MV-4-11 (cell line): ENCODE measurements at places on chromosomes 4 and X.

GRCh38 chr4:82515705-82516104, 46.1 kb downstream of the TMEM150C start:
- DNase-seq = no peak

DNA sequence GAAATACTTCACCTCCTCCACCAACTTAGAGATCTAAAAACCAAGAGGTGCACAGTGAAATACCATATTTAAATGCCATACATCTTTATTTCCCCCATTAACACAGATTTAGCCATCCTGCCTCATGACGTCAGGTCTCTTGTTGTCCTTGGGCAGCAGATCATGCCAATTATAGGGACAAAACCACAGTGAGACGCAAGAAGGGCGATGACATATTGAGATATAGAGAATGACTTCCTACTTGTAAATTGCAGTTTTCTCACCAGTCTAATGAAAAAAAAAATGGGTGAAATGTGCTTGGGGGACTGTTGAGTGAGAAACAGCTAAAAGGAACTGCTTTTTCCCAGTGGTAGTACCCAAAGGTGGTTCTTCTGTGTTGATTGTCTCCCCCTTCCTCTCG, 24.3 kb downstream of the RS1 start:
- DNase-seq = peak; percentile 46

DNA sequence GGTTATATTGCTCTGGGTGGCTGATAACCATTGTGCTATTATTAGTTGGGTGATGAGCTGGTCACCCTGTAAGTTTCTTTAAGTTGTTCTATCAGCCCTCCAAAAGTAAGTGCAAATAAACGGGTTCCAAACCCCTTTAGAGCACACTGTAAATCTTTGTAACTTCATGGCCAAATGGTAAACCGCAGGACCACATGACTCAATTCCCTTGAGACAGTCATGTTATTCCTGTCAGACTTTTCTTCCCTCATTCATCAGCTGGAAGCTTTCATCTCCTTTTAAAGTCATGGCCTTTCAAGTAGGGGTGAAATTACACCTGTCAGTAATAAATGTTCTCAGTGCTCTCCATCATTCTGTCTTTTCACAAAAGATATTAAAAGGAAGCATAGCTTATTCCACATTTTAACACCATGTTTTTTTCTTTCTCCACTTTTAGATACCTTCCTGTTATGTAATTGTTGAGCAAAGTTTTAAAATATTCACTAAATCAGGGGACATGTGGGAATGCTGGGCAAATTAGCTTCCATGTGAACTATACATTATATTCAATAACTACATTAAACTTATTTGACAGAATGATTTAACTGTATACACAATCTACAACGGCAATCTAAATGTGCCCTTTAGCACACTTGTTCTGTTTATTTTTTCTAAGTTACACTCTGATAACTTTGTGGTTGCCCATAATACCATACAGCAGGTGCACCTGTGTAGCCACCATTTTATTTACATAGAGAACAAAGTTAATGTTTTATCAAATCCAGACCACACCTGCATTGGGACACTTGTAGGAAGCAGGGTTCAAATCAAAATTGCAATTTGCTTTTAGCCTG, 275.5 kb downstream of the CFAP299 start:
- no peak for DNase-seq

DNA sequence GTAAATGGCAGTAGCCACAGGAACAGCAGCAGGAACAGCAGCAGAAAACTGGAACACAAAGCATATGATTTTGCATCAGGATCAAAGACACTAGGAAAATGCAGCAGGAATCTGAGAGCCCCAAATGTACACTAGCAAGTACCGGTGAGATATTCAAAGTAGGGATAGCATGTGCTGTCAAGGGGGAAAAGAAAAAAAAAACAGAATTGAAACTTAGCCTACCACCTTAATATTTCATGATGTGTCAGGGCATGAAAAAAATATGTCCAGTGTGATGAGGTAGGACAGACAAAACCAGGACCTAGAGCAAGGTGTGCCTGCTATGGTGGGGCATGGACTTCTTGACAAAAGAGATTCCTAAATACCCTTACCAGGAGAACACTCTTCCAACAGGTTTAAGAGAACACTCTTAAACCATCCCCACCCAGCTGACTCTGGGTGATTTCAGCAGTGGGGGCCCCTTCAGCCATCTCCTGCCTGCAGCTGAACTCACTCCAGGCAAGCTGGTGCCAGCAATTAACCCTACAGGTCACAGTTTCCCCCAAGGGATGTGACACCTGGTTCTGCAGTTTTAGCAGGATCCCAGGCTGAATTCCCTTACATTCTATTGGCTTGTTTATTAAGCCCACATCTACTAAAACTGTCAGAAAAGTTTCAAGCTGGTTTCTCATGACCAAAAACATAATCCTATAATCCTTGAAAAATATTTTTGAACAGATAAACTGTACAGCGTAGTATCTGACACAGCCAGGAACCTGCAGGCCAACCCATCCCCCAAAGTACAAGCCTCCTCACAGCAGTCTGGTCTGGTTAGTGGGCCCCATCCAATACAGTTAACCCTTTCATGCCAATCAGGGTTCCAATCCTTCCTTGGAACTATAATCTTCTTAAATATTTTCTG, 62.9 kb upstream of the FMR1 start:
- no peak for DNase-seq

DNA sequence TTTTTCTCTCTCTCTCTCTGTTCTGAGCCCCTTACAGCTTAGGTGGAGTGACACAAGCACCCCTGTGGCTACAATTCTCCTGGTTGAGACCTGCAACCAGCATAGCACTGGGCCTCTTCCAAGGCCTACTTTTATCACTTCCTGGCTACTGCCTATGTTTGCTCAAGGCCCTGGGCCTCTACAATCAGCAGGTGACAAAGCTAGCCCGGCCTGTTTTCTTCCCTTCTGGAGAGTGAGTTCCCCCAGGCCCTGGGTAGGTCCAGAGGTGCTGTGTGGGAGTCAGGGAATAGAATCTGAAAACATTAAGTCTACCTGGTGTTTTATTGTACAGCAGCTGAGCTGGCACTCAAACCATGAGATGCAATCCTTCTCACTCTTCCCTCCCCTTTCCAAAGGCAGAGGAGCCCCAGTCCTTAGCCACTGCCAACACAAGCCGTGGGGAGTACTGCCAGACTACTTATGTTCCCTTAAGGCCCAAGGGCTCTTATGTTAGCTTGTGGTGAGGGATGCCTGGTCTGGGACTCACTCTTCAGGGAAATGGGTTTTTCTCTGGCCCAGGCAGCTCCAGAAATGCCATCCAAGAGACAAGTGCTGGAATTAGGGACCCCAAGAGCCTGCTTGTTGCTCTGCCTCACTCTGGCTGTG, 23.8 kb upstream of the MAGEC3 start:
- no peak for DNase-seq

DNA sequence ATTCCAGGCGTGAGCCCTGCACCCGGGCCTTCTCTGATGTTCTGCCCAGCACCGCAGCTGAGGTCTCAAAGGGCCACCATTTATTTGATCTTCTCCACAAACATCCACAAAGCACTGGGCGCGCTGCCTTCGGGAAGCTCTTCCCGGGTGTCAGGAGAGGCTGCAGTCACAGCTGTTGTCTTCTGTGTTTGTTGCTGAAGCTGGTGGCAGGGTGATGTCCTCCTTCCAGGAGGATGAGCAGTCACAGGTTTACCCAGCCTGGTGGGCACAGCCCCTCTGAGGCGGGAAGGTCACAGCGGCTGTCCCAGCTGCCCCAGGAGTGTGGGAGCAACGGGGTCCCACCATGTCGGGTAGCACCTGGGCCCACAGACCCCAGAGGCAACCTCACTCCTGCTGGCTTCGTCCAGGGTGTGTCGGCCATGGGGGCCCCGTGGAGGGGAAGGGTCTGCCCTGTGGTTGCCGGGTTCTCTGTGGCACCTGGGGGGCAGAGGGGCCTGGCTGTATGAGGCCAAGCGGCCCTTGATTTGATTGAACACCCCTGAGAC, 27.6 kb downstream of the FGFRL1 start:
- no peak for DNase-seq

GRCh38 chr4:29541757-29542156, 1178.4 kb upstream of the PCDH7 start:
- no peak for DNase-seq

DNA sequence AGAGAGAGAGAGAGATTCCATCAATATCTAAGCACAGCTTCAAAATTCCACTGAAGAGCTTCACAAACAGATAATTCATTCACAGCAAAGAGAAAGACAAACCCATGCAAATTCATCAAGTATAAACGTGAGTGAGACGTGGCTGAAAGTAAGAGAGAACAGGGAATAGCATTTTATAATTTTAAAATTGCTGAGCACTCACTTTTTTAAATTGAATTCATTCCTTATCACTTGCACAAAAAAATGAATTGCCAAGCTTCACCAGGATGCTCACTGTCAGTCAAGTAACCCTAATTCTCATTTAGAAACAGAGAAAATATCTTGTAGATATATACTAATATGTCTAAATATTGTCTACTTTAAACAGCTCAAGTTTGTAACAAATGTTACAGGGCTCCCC, 40.5 kb downstream of the BMP3 start:
- DNase-seq = no peak

- no peak for DNase-seq
Observed at GRCh38 chrX:152405561-152405960, 45.6 kb downstream of the GABRA3 start.

GRCh38 chr4:6195602-6196319, 4.6 kb downstream of the JAKMIP1 start:
- DNase-seq = no peak

GRCh38 chr4:95764961-95765360, 74.9 kb upstream of the PDHA2 start:
- DNase-seq = no peak

DNA sequence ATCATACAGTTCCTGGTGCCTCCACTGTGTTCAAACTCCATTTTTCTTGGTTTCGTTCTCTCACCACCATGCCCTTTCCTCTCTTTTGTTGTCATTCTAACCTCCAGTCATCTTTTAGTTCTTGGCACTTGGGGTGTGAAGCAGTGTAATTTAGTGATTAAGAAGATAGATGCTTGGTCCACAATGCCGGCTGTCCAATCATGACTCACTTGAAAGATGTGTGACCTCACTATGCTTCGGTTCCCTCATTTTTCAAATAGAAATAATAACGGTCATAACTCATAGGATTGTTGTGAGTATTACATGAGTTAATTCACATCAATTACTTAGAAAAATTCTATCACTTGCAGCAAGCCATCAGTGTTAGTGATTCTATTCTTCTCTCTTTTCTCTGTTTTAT, 327.8 kb downstream of the ADGRL3 start:
- no peak for DNase-seq

DNA sequence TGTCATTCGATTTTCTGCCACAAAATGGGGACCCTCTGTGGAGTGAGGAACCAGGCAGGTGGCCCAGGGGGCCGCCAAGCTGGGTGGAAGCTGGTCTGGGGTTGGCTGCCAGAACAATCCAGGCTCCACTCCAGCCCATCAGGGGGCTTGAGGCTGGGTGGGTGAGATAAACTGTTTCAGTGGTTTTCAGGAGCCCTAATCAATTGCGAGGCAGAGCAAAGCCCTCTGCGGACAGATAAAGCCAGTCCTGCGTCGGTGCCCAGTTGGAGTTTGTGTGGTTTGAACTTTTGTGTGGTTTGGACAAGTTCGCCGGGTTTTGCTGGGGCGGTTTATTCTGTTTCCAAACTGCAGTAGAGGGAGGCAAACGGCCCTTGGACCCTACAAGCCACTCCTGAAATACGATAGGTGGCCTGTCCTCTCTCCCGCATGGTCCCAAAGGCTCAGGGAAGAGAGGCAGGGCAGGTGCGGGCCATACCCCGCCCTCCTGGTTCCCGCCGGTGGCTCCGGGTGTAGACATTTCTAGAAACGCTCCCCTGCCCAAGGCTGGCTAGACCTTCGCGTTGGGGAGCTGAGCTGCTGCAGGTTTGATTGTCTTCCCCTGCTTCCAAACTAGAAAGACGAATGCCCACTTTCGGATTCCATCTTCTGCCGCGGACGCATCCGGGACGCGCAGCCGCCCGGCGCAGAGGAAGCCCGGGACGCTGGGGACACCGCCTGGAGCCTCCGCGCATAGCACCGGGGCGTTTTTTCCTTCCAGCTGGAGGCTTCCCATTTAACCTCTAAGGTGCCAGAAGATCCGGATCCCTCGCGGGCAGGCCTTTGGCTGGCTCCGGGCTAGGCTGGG, 169.0 kb upstream of the BCOR start:
- peak; percentile 42 for DNase-seq

- DNase-seq = no peak
Observed at GRCh38 chrX:8729811-8730210, 2.1 kb downstream of the ANOS1 start.

DNA sequence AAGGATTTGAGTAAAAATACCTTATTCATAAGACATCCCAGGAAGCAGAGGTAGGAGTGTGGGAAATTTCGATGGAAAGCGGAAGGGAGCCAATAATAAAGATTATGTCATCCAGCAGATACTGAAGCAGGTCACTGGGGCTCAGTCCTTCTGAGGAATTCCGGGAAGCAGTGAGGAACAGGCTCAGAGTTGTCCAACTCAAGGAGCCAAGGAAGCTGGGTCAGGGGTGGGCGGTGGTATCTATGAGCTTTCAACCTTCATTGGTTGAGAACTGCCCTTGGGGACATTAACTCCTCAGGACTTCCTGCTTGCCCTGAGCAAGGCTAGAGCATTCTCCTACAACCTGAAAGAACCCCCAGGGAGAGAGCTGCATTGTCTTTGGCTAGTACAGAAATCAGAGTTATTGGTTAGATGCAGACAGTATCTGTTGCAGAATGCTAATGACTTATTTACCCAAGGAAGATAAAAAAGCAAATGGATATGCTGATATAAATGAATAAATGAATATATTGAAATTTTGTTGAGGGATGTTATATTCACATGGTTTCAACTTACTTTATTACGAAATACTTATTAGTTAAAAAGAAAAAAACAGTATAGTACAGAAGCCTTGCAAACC, 68.2 kb downstream of the DMP1 start:
- no peak for DNase-seq

DNA sequence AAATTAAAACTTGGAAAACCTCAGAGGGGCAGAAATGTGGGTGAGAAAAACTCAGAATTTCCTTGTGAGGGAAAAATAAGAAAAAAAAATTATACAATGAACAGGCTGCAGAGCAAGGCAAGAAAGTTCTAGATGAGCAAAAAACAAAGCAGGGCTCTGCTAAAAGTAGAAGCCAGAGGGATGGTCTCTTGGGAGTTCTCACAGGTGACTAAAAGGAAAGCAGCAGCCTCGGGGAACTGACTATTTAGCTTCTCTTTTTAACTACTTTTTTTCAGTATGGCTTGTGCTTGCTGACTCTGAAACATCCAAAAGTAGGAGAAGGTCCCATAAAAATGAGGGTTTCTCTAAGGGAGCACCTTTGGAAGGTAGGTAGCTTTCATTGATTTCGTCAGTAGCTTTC, 36.4 kb downstream of the PCDH19 start:
- DNase-seq = no peak

DNA sequence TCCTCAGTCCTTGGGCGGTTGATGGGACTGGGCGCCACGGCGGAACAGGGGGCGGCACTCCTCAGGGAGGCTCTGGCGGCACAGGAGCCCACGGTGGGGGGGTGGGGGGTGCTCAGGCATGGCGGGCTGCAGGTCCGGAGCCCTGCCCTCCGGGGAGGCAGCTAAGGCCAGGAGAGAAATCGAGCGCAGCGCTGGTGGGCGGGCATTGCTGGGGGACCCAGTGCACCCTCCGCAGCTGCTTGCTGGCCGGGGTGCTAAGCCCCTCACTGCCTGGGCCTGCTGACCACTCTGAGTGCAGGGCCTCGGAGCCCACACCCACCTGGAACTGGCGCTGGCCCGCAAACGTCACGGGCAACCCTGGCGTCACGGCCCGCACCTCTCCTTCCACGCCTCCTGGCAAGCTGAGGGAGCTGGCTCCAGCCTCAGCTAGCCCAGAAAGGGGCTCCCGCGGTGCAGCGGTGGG, 164.9 kb upstream of the AGA start:
- DNase-seq = no peak
